ENCODE measurements at places on chromosomes 5 and 9.
A peak's percentile ranks its signal among the peaks of the same experiment; 100 is the strongest.

GRCh38 chr5:141615991-141616720, 2.6 kb downstream of the DIAPH1 start:
- no peak for DNase-seq

DNA sequence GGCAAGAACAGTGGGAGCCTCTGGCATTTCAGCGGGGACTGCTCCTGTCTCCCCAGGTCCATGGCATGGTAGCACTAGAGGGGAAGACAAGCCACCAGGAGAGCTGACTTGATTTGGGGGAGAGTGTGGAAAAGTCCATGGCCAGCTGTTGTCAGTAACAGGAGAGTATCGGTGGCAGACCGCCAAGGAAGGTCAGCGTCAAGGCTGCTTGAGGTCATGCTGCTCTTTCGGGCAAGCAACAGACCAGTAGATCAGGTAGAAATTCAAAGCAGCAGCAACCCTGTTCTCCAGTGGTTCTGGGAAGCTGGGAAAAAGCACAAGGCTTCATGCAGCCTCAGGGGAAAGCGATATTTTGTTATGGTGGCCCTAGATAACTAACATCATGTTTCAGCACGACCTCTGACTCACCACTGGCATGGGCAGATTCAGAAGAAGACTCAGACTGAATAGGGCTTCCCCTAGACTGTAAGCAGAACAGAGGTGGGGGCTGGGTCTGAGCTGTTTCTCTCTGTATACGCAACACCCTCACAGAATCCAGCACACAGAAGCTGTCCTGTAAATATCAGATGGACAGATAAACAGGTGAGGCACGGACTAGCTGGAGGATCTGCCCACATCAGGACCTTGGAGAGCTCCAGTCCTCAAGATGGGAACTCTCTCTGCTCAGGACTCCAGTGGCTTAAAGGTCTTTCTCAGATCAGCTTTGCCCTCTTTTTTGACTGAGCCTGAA, 35.2 kb upstream of the PLEKHG4B start:
- no peak for DNase-seq

- no peak for DNase-seq
These were observed 42.8 kb downstream of the TIMD4 start for GRCh38 chr5:156920042-156920860.

DNA sequence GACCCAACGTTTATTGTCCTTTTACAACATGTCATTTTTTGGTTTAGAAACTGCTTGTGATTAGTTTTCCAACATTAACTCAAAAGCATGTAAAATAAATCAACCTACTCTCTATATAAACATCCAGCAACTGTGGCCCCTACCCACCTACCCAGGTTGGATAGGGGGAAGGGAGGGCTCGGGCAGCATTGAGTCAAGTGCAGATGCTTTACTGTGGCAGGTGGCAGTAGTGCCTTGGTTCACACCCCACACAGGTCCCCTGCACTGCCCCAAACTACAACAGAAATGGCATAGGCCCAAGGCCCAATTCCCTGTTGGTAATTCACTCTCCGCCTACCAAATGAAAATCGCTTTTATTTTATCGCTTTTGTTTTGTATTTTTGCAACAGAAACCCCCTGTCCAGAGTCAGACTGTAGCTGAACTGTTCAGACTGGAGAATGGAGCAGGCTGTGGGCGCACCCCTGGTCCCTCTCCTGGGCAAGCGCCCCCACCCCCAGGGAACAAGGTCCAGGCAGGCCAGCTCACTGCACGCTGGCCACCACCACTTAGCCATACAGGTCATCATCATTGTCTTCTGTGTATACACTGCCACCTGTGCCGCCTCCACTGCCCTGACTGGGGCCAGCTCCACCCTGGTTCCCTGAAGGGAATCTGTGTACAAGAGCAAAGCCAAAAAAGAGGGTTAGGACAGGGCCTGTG, 15.7 kb downstream of the VCP start:
- DNase-seq, result no peak

- no peak for DNase-seq
These were observed 216.9 kb upstream of the ZNF608 start for GRCh38 chr5:124963236-124963919.

GRCh38 chr9:113895526-113895925, 19.4 kb downstream of the ZNF618 start:
- no peak for DNase-seq

GRCh38 chr5:78811121-78811817, 162.7 kb upstream of the LHFPL2 start:
- no peak for DNase-seq

DNA sequence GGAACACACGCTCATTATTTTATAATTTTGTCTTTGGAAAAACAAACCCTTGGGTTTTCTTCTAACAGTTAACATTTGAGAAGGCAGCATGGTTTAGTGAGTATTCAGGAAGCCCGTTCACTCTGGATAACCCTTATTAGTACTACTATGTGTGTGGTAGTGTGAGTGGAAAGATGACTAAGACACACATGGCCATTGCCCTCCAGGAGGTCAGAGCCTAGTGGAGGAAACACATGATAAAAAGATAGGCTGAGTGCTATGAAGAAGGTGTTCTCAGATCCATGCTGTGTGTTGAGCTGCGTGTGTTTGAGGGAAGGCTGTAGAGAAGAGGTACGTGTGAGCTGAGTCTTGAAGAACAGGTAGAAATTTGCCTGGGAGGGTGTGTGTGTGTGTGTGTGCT, 8.4 kb downstream of the C5orf47 start:
- no peak for DNase-seq

GRCh38 chr5:55427157-55427556, 107.6 kb downstream of the PLPP1 start:
- DNase-seq, result peak; percentile 6

DNA sequence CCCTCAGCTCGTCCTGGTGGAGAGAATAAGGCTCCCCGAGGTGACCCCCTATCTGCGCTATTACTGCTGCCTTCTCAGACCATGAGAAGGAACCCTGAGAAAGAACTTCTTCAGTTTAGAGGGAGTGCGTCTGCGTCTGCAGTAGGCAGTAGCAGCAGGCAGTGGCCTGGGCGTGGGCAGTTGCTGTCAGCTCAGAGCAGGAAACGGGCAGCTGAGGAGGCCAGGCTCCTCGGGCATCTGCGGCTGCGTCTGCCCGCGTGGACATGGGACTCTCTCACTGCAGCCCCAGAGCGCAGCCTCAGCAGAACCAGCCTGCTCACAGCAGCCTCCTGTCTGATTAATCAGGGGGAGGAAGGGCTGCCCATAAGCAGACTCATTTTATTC, 49.8 kb upstream of the FCN1 start:
- no peak for DNase-seq

GRCh38 chr9:109576762-109577161, 78.7 kb upstream of the PTPN3 start:
- DNase-seq, result no peak

DNA sequence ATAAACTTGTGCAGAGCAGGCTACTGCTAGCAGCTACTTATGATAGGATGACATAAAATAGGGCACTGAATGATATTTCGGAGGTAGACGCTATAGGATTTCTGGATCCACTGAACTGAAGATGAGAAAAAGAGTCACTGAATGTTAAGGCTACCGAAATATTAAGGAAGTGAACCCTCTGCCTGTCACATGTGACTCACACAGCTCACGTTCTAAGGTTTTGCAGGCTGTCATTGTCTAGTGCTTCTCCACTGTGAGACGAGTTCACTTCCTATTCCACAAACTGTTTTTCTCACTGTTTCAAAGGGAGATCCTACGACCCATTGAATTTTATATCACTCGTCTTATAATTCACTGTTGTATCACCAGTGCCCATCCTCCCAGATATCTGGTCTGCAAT, 100.8 kb downstream of the CTNND2 start:
- no peak for DNase-seq

DNA sequence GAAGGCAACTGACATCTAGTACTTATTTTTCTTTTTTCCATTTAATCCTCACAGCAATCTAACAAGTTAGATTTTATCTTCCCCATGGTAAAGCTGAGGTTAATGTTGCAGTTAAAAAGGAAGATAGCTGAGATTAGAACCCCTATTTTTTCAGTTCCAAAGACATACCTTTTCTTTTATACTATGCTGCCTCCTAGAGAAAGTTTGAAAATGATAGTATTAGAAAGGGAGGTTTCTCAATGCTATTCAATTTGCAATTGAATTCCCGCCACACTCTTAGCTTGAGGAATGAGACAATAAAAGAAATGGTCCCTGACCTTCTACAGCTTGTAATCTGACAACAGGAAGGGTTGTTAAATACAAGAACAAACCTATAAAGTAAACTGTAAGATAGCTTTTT, 195.9 kb upstream of the TRIM32 start:
- DNase-seq, result no peak

DNA sequence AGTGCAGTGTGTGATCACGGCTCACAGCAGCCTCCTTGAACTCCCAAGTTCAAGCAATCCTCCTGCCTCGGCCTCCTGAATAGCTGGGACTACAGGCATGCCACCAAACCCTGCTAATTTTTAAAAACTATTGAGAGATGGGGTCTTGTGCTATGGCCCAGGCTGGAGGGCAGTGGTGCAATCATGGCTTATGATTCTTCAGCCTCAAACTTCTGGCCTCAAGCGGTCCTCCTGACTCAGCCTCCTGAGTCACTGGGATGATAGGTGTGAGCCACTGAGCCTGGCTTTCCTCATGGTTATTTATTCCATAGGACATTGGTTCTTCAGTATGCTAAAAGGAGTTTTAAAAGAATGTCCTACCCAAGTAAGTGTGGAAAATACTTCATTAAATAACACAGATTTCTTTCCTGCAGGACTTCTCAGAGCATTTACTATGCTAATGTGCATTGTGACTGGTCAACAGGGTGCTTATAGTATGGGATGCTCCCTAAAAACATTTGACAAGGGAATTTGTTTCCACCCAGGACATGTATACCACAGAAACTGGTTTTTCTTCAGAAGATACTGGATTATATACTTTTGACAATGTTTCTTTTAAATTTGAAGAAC, 11.2 kb upstream of the NCS1 start:
- DNase-seq, result no peak

- DNase-seq, result no peak
These were observed 41.3 kb downstream of the PPARGC1B start for GRCh38 chr5:149771216-149771980.

DNA sequence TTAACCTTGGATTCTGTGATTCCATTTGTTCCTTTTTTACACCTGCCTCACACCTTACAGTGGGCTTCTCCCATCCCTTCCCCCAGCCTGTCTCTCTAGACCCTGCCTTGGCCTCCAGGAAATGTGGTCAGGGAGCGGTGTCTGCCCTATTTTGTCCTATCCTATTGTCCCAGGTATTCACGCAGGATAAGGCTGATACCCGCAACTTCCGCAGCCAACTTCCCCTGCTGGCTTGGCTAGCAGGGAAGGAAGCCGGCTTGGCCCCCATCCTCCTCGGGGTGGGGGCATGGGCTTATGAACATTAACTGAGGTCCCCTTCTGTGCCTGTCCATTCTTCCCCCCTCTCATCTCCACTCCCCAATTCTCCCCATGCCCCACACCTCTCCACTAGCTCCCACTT, 3.5 kb downstream of the CSF1R start:
- DNase-seq, result no peak

- DNase-seq, result no peak
These were observed 19.2 kb upstream of the NDST1 start for GRCh38 chr5:150488519-150489359.

DNA sequence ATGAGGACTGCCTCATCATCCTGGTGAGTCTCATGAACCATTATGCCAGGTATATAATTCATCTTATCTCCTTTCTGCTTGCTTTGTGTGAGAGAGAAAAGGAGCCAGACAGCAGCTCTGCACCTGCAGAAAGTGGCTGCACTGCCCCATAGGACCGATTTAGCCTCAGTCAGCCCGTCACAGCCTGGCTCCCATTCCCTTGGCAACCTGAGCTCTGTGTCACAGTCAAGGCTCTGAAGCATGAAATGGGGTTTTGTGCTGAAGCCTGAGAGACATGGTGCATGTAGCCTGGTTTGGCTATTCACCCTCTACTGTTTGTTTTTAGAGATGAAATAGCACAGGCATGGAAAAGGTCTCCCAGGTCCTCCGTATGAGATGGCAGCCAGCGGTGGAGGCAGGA, 198.3 kb downstream of the KCTD16 start:
- peak; percentile 77 for DNase-seq

DNA sequence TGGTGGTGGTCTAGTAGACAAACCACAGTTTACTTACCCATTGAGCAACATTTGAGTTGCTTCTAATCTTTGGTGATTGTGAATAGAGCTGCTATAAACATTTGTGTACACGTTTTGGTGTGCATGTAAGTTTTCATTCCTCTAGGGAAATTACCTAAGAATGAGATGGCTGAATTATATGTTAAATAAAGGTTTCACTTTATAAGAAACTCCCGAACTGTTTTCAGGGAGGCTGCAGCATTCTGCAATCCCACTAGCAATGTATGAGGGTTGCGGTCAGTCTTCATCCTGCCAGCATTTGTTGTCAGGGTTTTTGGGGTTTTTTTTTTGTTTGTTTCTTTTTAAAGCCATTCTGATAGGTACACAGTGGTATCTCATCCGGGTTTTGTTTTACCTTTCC, 45.7 kb upstream of the PPARGC1B start:
- DNase-seq, result no peak

All from COR-L47 (cell line).